ENCODE measurements at places on chromosomes 6 and 20.
A peak's percentile ranks its signal among the peaks of the same experiment; 100 is the strongest.

- peaks cover 6% of the 10 kb centered on the region for H3K4me1 ChIP-seq
- peak; percentile 42 for DNase-seq
- peak overlapping the region; percentile 62 for H3K27ac ChIP-seq
- H3K36me3 ChIP-seq, result no peaks in the 10 kb centered on the region
- no peaks in the 10 kb centered on the region for H3K27me3 ChIP-seq
Observed at GRCh38 chr6:12490904-12491571, 200.9 kb downstream of the EDN1 start.

- H3K27ac ChIP-seq, result peak overlapping the region; percentile 89
- DNase-seq, result no peak
- peaks cover 4% of the 10 kb centered on the region for H3K36me3 ChIP-seq
- peaks cover 24% of the 10 kb centered on the region for H3K4me1 ChIP-seq
- H3K27me3 ChIP-seq, result no peaks in the 10 kb centered on the region
- no peak overlapping the region for H3K4me3 ChIP-seq
Observed at GRCh38 chr20:44730441-44730840, 15.2 kb upstream of the KCNK15 start.

- H3K4me3 ChIP-seq, result no peak overlapping the region
- no peaks in the 10 kb centered on the region for H3K36me3 ChIP-seq
- H3K4me1 ChIP-seq, result no peaks in the 10 kb centered on the region
- DNase-seq, result no peak
- H3K27me3 ChIP-seq, result no peaks in the 10 kb centered on the region
- no peak overlapping the region for H3K27ac ChIP-seq
Observed at GRCh38 chr6:167788563-167788903, 38.2 kb upstream of the AFDN start.

GRCh38 chr6:56497240-56497639 lies 145.4 kb downstream of the DST start:
- H3K36me3 ChIP-seq, result peaks cover 32% of the 10 kb centered on the region
- peaks cover 32% of the 10 kb centered on the region for H3K4me1 ChIP-seq
- H3K27me3 ChIP-seq, result no peaks in the 10 kb centered on the region
- H3K27ac ChIP-seq, result no peak overlapping the region
- no peak overlapping the region for H3K4me3 ChIP-seq
- DNase-seq, result no peak

DNA sequence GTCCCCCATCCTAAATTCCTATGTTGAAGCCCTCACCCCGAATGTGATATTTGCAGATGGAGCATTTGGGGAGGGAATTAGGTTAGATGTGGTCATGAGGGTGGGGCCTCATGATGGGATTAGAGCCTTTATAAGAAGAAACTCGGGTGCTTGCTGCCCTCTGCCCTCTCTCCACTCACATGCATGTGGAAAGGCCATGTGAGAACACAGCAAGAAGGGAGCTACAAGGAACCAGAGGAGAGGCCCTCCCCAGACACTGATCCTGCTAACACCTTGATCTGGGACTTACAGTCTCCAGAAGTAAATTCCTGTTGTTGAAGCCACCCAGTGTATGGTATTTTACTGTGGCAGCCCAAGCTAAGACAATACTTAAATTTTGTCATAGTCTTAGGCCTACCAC lies 69.6 kb upstream of the TULP1 start:
- H3K27me3 ChIP-seq, result no peaks in the 10 kb centered on the region
- H3K4me1 ChIP-seq, result peaks cover 33% of the 10 kb centered on the region
- H3K4me3 ChIP-seq, result no peak overlapping the region
- no peak for DNase-seq
- no peak overlapping the region for H3K27ac ChIP-seq

- H3K36me3 ChIP-seq, result no peaks in the 10 kb centered on the region
- H3K27me3 ChIP-seq, result no peaks in the 10 kb centered on the region
- H3K4me1 ChIP-seq, result no peaks in the 10 kb centered on the region
- no peak overlapping the region for H3K27ac ChIP-seq
- no peak overlapping the region for H3K4me3 ChIP-seq
Observed at GRCh38 chr6:146827216-146827928, 228.6 kb downstream of the ADGB start.

DNA sequence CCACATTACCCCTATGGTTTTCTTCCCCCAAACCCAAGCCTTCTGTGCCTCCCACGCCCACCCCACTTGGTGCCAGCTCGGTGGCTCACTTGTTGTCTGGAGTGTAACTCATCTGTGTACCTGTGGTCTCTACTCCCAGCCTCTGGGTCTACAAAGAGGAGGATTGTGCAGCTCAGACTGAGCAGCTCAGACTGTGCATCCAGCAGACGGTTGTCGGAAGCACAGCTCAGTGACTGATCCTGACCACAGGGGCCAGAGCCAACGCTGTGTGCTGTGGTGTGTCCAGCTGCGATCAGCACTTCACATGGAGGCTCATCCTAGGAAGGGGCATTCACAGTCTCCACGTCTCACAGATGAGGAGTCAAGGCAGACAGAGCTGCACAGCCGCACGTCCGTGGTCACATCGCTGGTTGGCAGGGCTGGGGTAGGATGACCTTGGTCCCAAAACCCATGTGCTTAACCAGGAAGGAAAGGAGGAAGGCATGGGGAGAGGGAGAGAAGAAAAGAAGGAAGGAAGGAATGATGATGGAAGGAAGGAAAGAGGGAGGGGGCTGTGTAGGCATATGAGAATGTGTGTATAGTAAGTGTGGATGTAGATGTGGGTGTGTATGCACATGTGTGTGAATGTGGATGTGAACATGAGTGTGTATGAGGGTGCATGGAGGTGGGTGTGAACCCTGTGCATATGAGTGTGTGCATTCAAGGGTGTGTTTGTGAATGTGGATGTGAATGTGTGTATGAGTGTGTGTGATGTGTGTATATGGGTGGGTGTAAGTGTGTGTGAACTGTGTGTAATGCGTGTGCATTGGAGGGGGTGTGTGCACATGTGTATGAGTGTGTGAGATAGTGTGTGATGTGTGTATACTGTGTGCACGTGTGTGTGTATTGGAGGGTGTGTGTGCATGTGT lies 28.2 kb upstream of the STX16 start:
- H3K27me3 ChIP-seq, result no peaks in the 10 kb centered on the region
- H3K36me3 ChIP-seq, result no peaks in the 10 kb centered on the region
- peaks cover 27% of the 10 kb centered on the region for H3K4me1 ChIP-seq
- no peak overlapping the region for H3K27ac ChIP-seq
- no peak for DNase-seq

GRCh38 chr20:17556837-17557674 lies 12.8 kb upstream of the DSTN start:
- H3K27ac ChIP-seq, result peak overlapping the region; percentile 98
- H3K4me3 ChIP-seq, result peak overlapping the region; percentile 38
- no peaks in the 10 kb centered on the region for H3K36me3 ChIP-seq
- no peaks in the 10 kb centered on the region for H3K27me3 ChIP-seq
- peaks cover 68% of the 10 kb centered on the region for H3K4me1 ChIP-seq
- DNase-seq, result no peak

- H3K36me3 ChIP-seq, result no peaks in the 10 kb centered on the region
- DNase-seq, result no peak
- no peak overlapping the region for H3K27ac ChIP-seq
- no peaks in the 10 kb centered on the region for H3K27me3 ChIP-seq
Observed at GRCh38 chr6:119224095-119224701, 125.4 kb downstream of the MAN1A1 start.

DNA sequence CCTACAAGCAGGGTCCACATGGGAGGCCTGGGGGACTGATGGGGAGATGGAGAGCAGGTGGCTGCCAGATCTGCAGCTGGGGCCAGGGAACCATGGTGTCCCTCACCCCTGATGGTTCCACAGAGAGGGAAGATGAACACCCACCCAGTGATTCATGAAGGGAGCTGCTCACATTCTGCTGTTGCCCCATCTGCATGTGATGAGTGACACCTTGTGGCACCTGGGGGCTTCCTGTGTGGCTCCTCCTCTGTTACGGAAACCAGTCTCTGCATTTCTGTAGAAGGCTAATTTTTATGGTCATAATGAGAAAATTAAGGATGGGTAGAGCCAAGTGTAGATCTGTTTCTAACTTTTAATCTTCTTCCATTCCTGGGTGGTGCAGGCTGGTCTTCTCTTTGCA lies 217.1 kb downstream of the SMOC2 start:
- DNase-seq, result no peak
- no peaks in the 10 kb centered on the region for H3K4me1 ChIP-seq
- no peak overlapping the region for H3K27ac ChIP-seq
- H3K4me3 ChIP-seq, result no peak overlapping the region
- no peaks in the 10 kb centered on the region for H3K27me3 ChIP-seq

DNA sequence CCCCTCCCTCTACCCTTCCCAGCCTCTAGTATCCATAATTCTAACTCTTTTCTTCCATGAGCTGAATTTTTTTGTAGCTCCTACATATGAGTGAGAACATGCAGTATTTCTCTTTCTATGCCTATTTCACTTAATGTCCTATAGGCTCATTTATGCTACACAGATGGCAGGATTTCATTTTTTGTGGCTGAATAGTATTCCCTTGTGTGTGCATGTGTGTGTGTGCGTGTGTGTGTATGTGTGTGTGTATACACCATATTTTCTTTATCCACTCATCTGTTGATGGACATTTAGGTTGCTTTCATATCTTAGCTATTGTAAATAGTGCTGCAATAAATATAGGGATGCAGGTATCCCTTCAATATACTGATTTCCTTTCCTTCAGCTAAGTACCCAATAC lies 101.0 kb downstream of the ADAT2 start:
- H3K36me3 ChIP-seq, result no peaks in the 10 kb centered on the region
- H3K27ac ChIP-seq, result peak overlapping the region; percentile 55
- no peak overlapping the region for H3K4me3 ChIP-seq
- peaks cover 8% of the 10 kb centered on the region for H3K4me1 ChIP-seq
- no peaks in the 10 kb centered on the region for H3K27me3 ChIP-seq
- DNase-seq, result no peak

- no peak for DNase-seq
- H3K27me3 ChIP-seq, result no peaks in the 10 kb centered on the region
- no peaks in the 10 kb centered on the region for H3K36me3 ChIP-seq
- H3K4me3 ChIP-seq, result no peak overlapping the region
Observed at GRCh38 chr6:114375541-114376192, 32.8 kb upstream of the HS3ST5 start.

DNA sequence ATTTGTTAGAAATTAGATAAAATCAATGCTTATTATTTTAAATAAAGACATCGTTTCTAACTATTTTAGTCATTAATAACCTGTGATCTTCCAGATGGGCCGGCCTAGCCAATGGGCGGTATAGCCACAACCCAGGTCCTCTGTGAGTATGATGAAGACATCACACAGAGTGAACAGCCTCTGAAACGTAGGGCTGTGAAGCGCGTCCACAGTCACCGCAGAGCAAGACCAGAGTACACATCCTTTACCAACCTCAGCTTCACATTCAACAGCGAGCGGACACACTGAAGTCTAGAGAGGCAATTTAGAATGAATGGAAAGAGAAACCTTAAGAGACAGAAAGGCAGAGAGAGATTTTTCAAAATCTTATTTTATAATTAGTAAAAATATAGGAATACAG lies 125.0 kb upstream of the RPS6KA2 start:
- H3K4me3 ChIP-seq, result no peak overlapping the region
- DNase-seq, result no peak
- H3K4me1 ChIP-seq, result peaks cover 3% of the 10 kb centered on the region
- H3K27ac ChIP-seq, result no peak overlapping the region

- no peak overlapping the region for H3K4me3 ChIP-seq
- H3K27ac ChIP-seq, result peak overlapping the region; percentile 100
- H3K36me3 ChIP-seq, result peaks cover 75% of the 10 kb centered on the region
- no peaks in the 10 kb centered on the region for H3K27me3 ChIP-seq
- no peak for DNase-seq
Observed at GRCh38 chr20:10642856-10643559, 30.8 kb downstream of the JAG1 start.

GRCh38 chr6:81754906-81755305 lies 2.4 kb upstream of the TENT5A start:
- no peaks in the 10 kb centered on the region for H3K4me1 ChIP-seq
- no peak for DNase-seq
- H3K4me3 ChIP-seq, result no peak overlapping the region
- H3K36me3 ChIP-seq, result no peaks in the 10 kb centered on the region

GRCh38 chr6:166629628-166630027 lies 2.6 kb upstream of the RPS6KA2 start:
- H3K4me1 ChIP-seq, result peaks cover 3% of the 10 kb centered on the region
- no peak for DNase-seq
- H3K27ac ChIP-seq, result no peak overlapping the region
- H3K36me3 ChIP-seq, result no peaks in the 10 kb centered on the region
- H3K4me3 ChIP-seq, result no peak overlapping the region

- H3K27me3 ChIP-seq, result no peaks in the 10 kb centered on the region
- H3K36me3 ChIP-seq, result peaks cover 6% of the 10 kb centered on the region
- DNase-seq, result no peak
- peak overlapping the region; percentile 94 for H3K27ac ChIP-seq
- H3K4me1 ChIP-seq, result peaks cover 31% of the 10 kb centered on the region
Observed at GRCh38 chr6:96522465-96523009, 931 bp downstream of the UFL1 start.

Measured in thoracic aorta (tissue), 2 donors.